ENCODE measurements at places on chromosomes 12 and 14.

GRCh38 chr14:103279142-103280025 is 54.7 kb upstream of the EIF5 start:
- DNase-seq: no peak

GRCh38 chr14:68239988-68240771 is 420.6 kb downstream of the RAD51B start:
- no peak for DNase-seq

DNA sequence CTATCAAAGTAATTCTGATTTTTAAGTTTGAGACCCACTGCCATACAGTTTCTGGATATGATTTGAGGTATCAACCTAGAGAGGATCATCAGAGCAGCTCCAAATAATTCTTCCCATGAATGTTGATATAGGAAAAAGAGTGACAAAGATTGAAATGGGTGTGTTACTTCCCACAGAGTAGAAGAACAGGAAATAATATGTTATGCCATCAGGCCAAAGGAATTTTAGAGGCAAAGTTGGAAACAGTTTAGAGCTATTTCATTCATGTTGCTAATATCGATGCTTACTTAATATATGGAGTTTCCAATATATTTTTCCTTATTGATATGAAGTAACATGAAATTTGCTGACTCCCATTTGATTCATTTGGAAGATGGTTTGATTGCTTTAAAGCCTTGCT is 8.9 kb upstream of the MSRB3 start:
- no peak for DNase-seq

- DNase-seq: no peak
Measured at GRCh38 chr12:98750511-98750910, 105.4 kb downstream of the APAF1 start.

DNA sequence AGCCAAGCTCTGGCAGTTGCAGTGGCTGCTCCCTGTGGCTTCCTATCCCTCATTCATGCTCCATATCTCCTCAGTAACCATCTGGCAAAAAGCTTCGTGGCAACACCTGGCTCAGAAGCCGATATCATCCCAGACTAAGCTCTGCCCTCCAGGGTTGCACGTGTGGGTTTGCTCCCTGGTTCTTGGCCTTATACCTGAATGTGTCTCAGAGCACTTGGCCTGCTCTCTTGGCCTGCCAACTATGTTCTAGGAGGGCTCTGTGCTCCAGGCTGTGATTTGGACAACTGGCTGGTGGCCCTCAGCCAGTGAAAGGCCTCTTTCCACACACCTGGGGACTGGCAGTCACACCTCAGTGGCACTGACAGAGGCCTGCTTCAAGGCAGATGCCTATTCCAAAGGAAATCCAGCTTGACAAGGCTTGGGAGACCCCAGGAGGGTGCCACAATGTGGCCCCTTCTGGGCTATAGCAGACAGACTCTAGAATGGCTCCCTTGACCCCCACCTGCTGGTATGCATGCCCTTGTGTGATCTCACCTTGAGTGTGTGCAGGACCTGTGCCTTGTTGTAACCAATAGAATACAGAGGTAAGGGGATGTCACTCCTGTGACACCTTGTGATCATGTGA is 10.5 kb downstream of the PLD4 start:
- DNase-seq: no peak

DNA sequence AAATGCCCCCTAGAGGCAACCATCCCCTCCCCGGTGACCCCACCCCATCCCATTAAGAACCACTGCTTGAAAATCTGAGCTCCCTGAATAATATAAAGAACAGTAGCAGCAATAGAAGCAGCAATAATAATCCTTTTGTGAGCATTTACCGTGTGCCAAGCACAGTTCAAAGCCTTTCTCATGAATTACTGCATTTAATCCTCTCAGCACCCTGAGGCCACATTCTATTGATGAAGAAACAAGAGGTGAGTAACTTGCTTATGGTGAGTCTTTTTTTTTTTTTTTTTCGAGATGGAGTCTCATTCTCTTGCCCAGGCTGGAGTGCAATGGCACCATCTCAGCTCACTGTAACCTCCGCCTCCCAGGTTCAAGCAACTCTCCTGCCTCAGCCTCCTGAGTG is 65.0 kb downstream of the KCNK10 start:
- DNase-seq: no peak

DNA sequence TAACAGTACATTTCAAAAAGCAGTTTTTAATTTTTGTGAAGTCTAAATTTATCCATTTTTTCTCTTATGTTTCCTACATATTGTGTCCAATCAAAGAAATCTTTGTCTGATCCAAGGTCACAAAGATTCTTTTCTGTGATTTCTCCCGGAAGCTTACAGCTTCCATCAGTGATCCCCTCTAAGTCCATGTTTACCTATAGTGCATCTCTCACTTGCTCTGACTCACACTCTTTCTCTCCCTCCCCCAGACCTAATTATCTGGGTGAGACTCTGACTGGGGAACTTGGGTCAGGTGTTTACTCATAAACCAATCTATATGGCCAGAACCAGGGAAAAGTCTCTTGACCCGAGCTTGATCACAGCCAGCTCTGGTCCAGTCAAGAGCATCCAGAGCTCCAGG is 224.4 kb downstream of the SPTSSA start:
- no peak for DNase-seq

- DNase-seq: no peak
Measured at GRCh38 chr14:72479461-72479931, 414.4 kb downstream of the DPF3 start.

DNA sequence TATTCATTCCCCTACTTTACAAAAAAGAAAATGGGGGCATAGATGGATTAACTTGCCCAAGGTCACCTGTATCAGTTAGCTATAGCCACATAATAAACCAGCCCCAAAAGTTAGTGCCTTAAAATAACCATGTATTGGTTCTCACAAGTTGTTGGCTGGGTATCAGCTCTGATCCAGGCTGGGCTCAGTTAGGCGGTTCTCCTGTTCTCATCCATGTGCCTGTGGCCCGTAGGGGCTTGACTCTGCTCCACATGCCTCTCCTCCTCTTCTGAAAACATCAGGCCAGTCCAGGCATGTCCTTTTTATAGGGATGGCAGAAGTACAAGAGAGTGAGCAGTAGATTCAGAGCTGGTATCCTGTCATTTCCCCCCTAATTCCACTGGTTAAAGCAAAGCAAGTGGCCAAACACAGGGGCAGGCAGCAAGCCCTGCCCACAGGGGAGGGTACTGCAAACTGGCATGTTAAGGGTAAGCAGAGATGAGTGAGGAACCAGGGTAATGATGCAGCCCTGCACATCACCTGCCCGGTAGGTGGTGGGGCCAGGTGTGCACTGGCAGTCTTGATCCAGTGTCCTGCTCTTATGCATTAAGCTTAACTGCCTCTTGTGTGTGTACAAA is 47.9 kb upstream of the TUNAR start:
- DNase-seq: no peak

DNA sequence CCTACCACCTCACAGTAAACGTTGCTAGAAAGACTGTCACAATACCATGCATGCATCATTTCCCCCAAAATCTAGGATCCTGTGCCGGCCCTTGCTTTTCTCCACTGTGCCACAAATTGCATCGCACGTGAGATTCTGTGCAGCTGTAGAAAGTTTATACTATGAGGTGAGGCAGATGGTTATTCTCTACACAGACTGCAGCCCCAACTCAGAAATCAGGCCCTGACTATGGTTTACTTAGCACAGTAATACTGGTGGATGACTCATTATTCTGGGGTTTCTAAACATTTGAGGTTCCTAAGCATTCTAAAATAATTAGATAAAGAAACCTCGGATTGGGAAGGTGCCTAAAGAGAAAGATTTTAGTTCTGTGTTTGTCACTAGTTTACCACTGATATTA is 163.8 kb upstream of the CCDC198 start:
- no peak for DNase-seq

DNA sequence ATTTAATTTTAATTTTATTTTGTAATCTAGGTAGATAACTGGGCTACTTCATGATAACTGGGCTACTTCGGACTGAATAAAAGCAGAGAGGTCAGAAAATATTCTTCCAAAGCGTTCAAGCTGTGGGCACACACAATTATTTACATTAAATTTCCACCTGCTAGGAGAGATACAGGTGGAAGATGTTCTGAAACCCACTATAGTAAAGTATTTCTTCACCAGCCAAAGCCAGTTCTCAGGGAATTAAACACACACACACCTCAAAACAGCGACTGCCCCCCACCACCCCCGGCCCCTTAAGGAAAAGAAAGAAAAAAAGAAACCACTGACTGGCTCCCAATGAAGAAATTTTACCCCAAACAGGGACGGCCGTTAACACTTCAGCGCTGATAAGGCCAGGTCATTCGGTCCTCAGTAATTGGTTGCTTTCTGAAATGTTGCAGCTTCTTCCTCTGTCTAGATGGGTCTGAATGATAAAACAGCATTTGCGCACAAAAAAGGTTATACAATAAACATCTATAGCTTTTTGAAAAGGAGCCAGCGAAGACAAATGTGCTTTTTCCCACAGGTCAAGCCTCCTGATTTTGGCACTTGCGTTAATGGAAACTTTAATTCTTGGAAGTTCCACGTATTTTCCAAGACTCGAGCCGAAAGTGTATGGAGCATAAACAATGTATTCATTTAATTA is 771 bp upstream of the KCNJ8 start:
- DNase-seq: no peak

- DNase-seq: no peak
Measured at GRCh38 chr14:64388533-64389285, 556 bp downstream of the MTHFD1 start.

DNA sequence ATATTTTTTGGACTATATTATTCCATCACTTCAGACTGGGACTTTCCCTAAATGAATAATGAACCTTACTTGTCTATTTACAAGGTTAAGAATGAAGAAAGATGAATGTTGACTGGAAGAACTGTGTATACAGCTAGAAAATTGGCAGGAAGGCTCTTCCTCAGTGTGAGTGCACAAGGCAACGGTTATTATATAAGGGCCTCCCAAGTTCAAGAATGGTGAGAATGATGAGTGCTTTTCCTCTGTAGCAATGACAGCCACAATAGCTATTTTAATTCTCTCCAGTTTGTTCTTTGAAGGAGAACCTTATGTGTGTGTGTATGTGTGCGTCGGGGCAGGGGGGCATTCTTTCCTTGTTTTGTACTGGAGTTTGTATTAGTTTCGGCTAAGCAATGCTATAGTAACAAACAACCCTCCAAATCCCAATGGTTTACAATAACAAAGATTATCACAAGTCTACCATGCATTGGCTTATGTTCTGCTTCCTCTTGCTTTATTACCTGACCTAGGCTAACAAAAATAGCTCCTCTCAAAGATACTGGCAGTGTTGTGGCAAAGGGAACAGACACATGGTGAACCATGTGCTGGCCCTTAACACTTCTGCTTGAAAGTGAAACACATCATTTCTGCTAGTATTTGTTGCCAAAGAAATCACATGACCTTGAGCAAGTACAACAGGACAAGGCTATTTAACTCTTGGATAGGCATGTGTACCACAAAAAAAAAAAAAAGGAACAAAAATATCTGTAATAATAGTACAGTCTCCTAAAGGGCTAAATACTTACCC is 139.5 kb downstream of the RMST start:
- no peak for DNase-seq
